ENCODE measurements at places on chromosomes 6 and 20.
A peak's percentile ranks its signal among the peaks of the same experiment; 100 is the strongest.

- DNase-seq: no peak
These were observed 4.2 kb downstream of the SYNDIG1 start for GRCh38 chr20:24473435-24474223.

DNA sequence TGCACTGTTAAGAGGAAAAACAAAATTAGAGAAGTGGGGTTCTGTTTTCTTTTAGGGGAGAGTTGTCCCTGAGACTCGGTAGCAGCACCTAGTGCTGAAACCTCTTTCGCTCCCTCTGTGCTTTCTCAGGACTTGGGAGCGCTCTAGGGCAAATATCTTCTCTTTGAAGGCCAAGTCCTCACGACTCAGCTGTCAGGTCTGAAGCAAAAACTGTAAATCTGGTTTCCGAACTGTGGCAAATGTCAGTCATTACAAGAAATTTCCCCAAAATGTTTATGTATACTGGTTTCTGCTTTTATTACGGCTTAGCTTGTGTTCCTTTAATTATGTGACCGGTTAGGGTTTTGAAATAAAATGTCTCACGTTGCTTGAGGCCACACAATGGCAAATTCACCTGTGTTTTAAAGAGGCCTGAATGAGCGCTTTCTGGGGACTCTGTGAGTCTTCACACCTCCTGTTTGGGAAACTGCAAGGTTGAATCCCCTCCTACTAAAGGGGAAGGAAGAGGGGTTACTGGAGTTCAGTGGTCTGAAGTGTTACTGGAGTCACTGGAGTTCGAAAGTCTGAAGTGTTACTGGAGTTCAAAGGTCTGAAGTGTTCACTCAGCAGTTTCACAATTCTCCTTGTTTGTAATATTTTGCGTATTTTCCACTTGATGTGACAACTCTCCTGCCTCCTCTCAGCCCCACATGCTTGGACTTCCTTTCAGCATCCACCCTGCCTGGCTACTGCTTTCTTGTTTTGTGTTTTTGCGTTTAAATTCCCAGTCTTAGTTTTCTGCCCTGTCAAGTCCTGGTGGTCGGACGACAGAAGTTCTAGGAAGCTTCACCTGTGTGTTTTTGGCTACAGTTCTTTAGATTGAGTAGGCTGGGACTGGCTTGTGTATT, 1.6 kb downstream of the SMPDL3A start:
- DNase-seq: no peak

DNA sequence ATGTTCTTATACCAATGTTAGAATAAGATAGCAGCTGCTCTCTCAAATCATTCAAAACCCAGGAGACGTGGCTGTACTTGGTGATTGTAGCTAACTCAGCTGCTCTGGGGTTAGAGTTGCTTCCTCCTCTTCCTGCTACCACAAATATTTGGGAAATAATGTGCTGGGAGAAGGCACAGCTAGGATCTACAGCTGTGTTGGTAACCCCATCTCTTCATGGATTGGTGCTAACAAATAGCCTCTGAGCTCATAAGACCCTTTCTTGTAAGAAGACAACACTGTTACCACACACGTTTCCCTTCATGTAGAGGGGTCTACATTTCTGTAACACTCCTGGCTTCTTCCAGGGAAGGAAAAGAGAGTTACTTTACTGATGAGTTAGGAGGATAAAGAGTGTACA, 911.0 kb upstream of the CITED2 start:
- no peak for DNase-seq

DNA sequence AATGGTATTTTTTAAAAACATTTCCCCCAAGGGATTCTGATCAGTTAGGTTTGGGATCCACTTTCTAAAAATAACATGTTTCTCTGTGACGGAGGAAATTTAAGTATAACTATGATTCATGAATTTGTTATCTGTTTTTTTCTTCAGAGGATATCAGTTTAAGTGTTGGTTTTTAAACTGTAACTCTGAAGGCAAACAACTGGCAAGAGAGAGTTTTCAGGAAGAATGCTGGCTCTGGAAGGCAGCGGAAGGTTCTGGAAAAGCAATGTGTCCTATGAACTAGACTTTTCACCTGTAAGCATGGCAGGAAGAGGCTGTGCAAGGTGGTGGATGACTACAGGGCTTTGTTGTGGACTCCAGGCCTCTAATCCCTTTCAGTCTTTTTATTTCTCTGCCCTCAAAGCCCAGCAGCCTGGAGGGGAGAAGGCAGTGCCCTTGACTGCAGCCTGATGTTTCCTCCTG, 153.1 kb downstream of the GMPR start:
- DNase-seq: no peak

DNA sequence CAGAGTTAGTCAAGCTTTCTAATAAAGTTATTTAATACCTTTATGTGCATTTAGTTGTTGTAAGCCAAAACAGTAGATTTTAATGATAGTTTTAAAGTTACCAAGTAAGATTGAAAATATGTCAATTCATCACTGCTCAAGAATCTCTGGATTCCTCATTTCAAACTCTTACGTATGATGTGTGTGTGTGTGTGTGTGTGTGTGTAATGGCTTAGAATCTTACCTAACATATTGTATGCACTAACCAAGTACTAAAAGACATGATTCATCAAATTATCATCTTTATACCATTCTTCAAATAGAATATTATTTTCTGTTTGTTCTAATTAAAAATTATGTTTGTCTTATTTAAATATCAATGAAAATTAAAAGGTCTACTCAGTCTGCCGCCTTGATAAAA, 41.5 kb upstream of the ZNF337 start:
- no peak for DNase-seq

GRCh38 chr6:69917834-69918233, 51.5 kb downstream of the COL19A1 start:
- no peak for DNase-seq

- peak; percentile 68 for DNase-seq
These were observed 55.7 kb upstream of the SLC23A2 start for GRCh38 chr20:5056801-5057599.

DNA sequence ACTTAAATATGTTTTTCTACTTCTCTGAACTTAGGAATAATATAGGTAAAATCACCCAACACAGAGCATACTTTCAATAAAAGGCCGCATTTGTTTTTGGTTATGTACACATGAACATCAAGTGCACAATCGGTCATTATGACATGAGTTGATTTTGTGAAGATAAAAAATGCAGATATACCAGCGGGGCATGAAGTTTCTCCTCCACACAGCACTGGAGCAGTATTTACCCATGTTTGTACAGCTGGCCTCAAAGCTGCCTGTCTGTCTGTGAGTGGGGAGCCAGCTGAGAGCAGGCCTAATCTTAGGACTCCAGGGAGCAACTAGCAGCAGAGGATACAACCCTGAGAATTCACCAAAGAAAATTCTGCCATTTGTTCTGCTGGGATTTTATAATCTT, 206.5 kb downstream of the TPBG start:
- no peak for DNase-seq

DNA sequence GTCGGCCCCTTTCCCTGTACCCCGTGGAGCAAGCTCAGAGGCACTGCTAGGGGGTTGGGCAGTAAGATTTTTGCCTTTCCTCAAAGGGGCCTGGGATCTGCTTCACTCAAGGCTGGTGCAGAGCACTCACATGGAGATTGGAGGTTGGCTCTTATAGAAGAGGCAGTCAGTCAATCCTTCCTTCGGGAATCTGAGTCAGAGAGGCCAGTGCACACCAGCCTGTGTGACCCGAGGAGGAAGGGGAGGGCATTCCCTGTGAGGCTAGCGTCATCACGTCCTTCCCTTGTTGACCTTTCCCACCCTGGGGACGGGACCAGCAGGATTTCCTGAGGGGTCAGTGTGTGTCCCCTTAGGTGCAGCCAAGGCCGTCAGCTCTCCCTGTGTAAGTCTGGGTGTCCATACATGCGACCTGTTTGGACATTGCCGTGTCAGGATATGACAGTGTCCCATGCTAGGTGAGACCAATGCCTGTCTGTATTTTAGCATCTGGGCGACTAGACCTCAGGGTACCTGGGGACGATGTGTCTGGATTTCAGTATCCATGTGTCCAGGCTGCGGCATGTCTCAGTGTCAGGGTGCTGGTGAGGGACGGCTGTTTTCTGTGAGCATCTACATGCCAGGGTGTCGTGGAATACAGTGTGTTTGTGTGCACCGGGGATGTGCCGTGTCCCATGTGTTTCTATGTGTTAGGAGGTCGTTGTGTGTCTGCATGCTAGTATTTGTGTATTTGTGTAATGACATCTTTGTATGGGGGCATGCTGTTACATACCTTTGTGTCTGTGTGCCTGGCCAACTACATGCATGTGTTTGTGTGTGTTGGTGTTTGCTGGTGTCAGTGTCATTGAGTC, 2.8 kb upstream of the ZNF512B start:
- DNase-seq: no peak
